MG63 (cell line): ENCODE measurements at places on chromosomes 4 and X. TPM values are rescaled to one million over a fixed set of nuclear protein-coding genes. Genes with fewer than 3 reads are reported as not detected.
A peak's percentile ranks its signal among the peaks of the same experiment; 100 is the strongest.

- no peak for DNase-seq
Measured at GRCh38 chr4:96887857-96888256, 1048.0 kb downstream of the PDHA2 start.

GRCh38 chrX:151970661-151971060, 3.8 kb downstream of the GABRE start:
- DNase-seq = peak; percentile 94

GRCh38 chrX:49192722-49193328, 6.7 kb upstream of the PRICKLE3 start:
- DNase-seq = no peak

DNA sequence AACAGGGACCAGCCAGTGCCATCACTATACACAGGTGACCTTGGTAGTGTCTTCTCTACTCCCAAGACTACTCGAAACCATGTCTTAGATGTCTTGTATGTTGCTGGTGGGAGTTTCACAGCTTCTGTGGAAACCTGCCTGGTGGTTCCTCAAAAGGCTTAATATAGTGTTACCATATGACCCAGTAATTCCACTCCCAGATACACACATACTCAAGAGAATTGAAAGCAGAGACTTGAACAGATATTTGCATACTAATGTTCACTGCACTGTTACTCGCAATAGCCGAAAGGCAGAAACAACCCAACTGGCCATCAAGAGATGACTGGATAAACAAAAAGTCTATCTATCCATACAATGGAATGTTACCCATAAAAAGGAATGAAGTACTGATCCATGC, 3.1 kb downstream of the TFDP3 start:
- no peak for DNase-seq

The SMR3B gene
- total RNA-seq = not detected in 2 replicates

- DNase-seq = no peak
Measured at GRCh38 chr4:787561-787981, 38.4 kb downstream of the CPLX1 start.

GRCh38 chr4:180054291-180054690, 2188.9 kb upstream of the TENM3 start:
- DNase-seq = no peak

The SPANXB1 gene
- total RNA-seq = not detected in 2 replicates

GRCh38 chr4:25842229-25842845, 20.5 kb downstream of the SEL1L3 start:
- DNase-seq = no peak

GRCh38 chr4:79044141-79044659, 105.0 kb upstream of the PAQR3 start:
- DNase-seq = no peak

The PRKX gene
- 23.2 and 28.1 TPM in 2 replicates for total RNA-seq

The RNF150 gene
- 7.4 and 9.1 TPM in 2 replicates for total RNA-seq

- DNase-seq = no peak
Measured at GRCh38 chr4:142036795-142037583, 400.6 kb downstream of the IL15 start.

DNA sequence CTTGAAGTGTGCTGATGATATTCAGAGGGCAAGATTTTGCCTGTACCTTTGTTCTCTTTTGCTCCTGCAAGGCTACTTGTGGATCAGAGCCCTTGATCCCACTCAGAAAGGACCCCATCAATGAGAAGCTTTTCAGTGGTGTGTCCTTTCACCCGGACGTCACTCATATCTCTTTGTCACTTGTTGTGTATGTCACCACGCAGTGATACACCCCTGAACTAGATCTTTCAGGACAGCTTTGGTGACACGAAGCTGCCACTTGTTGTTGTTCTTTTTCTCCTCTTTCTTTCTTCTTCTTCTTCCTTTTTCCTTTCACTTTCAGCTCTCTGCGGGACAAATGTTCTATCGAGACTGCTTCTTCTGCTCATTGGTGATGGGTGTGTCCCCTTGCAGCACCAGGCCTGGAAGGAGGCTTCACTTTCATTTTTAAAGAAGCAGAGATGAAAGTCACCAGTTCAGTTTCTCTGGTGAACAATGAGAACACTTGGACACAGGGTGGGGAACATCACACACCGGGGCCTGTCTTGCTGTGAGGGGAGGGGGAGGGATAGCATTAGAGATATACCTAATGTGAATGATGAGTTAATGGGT, 83.6 kb downstream of the NBDY start:
- DNase-seq = no peak

DNA sequence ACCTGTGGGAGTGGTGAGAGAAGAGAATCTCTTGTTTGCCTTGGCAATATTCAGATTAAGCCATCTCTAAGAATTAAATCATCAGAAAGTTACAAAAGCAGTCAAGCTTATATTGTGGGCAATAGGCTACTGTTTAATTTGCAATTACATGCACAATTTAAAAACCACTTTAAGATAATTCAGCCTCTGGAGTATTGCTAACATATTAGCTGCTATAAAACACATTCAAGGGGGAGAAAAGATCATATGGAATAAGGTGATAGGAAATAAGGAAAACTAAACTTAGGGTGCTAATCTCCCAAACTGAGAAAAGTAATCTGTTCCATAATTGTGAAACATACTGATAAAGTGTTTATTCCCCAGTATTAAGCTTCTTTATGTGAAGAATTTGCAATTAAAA, 103.9 kb downstream of the ARAP2 start:
- no peak for DNase-seq

The CFI gene
- not detected in 2 replicates for total RNA-seq

GRCh38 chr4:139115226-139115625, 61.8 kb downstream of the ELF2 start:
- DNase-seq = no peak

The CENPU gene
- 42.4 and 46.1 TPM in 2 replicates for total RNA-seq

The TRAM1L1 gene
- total RNA-seq = 3.3 and 4.0 TPM in 2 replicates

GRCh38 chr4:109708990-109709389, 5.7 kb upstream of the CASP6 start:
- DNase-seq = no peak

DNA sequence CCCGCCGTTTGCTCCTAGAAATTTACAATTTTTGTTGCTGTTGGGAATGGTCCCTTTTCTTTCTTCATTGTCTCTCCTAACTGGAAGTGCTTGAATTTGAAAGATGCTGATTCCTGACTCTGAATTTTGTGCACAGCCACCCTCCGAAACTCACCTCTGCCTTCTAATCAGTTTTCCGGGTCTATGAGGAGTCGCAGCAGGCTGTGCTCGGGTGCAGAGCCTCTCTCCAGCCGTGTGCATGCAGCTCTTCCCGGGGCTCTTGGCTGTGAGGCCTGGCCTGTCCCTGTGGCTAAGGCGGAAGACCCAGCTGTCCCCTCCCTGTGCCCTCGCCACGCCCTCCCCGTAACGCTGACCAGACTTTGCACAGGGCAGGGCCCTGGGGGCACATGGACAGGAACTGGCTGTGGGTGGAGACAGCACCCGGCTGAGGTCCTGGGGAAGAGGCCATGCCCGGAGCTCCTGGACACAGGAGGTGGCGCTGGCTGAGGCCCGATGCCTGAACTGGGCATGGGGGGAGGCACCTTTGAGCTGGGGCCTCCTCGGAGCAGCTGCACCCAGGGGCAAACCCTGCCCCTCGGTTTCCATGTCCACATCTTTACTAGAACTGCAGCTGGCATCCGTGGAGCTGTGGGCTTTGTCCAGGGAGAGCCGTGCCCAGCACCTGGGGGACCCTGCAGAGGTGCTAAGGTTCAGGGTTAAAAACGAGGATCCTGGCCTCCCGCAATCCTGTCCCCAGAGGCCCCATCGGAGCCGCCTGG, 32.6 kb upstream of the SPON2 start:
- DNase-seq = no peak

The GPR78 gene
- 0.33 TPM in 1 of 2 replicates, not detected in the other for total RNA-seq

- DNase-seq = no peak
Measured at GRCh38 chr4:20043991-20044390, 207.7 kb upstream of the SLIT2 start.

GRCh38 chrX:28278726-28279125, 297.5 kb upstream of the DCAF8L1 start:
- peak; percentile 66 for DNase-seq

The OFD1 gene
- 9.6 and 38.4 TPM in 2 replicates for total RNA-seq

The TRIM75 gene
- total RNA-seq = not detected in 2 replicates
